Glomerular endothelial cell (primary cell): ENCODE measurements at places on chromosomes 5 and 9.

DNA sequence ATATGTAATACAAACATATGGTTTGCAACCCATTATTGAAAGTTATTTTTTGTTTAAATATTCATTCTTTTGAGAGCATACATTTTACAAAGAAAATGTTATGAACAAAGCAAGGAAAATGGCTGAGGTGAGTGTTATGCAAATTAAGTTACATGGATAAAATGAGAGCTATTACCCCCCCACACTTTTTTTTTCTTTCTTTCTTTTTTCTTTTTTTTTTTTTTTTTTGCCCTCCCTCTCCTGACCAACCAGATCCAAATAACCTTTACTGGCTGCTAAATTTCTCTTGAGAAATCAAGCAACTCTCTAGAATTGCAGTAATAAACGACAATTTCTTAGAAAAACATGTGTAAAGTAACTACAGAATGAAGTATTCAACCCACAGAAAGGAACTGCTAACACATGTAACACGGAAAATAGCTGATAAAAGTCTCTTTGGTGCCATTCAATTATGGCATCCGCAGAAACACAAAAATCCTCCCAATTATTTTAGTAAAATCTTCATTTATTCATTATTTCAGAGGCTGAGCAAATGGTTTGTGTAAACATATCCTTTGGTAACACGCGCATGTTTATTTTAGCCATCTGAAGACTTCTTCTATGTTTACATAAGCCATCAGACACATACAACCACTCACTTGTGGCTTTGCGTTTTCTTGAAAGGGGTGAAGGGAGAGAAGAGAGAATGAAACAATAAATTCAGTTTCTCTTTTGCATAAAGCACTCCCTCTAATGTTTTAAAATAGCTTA is 216.1 kb downstream of the NFIB start:
- no peak for DNase-seq

DNA sequence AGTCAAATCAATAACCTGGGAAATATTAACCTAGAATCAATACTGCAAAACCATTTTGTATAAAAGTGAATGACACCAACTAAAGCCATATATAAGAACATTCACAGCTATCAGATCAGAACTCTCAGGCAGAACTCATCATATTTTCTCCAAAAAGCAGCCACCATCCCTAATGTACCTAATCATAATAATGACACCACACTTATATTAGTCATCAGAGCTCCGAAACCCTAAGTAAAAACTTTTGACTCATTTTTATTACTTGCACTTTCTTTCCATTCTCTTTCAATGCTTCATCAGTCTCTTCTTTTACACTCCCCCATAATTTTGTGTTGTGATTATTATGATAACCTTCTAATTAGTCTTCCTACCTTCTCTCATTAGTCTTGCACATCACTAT is 45.3 kb downstream of the INSL6 start:
- no peak for DNase-seq

DNA sequence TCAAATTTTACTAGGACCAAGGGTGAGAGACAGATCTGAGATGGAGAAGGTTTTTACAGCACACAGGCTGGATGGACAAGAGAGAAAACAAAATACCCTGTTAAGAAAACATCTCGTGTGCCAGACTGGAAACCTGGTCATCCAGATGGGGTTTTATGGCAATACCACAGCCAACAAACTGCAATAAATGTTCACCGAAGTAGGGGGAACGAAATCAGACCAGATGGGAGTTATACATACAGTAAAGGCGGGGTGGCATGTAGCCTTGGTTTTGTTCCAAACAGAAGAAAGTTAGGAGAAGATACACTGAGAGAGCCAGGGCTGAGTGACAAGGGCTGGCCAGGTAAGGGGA is 63.3 kb downstream of the DCP2 start:
- DNase-seq = no peak

GRCh38 chr5:137648361-137648760 is 87.5 kb downstream of the KLHL3 start:
- no peak for DNase-seq

GRCh38 chr9:87681271-87682061 is 44.5 kb upstream of the CTSL start:
- DNase-seq = no peak

GRCh38 chr9:38337181-38337580 is 55.3 kb upstream of the ALDH1B1 start:
- no peak for DNase-seq

DNA sequence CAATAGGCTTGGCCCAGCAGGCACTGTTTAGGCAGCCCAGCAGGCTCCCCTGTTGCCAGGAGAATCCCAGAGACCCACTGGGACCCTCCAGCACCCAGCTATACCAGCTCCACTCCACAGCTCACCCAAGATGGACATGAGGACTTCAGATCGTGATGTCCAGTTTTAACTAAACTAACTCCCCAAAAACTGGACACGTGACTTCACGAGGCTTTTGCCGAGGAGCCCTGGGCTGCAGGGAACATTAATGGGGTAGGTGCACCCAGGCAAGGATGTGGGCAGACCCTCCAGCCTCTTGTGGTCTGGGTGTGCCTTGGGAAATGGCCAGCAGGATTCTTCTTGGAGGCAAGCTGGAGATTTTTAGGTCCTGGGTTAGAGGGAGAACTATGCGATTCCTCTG is 8.9 kb upstream of the NKD2 start:
- DNase-seq = no peak
